ENCODE measurements at places on chromosomes 1 and 21. TPM values are rescaled to one million over a fixed set of nuclear protein-coding genes. Genes with fewer than 3 reads are reported as not detected.

KRTAP19-4 gene
- not detected for total RNA-seq

SHE gene
- total RNA-seq = 86.5 TPM

TFF2 gene
- not detected for total RNA-seq

TGFB2 gene
- total RNA-seq = 13.4 TPM

PCP4 gene
- total RNA-seq = not detected

DISC1 gene
- total RNA-seq = 6.2 TPM

OR2T29 gene
- total RNA-seq = not detected

GREM2 gene
- total RNA-seq = not detected

CLDN14 gene
- total RNA-seq = 0.26 TPM

MIXL1 gene
- 0.13 TPM for total RNA-seq

ANXA9 gene
- total RNA-seq = not detected
